Caco-2 (cell line): ENCODE measurements at places on chromosomes 13 and 19. TPM values are rescaled to one million over a fixed set of nuclear protein-coding genes. Genes with fewer than 3 reads are reported as not detected.

ZNF544 gene
- 48.7 and 53.8 TPM in 2 replicates for total RNA-seq

NKG7 gene
- total RNA-seq, result not detected in 2 replicates

ATXN8OS gene
- total RNA-seq, result not detected in 2 replicates

DNA sequence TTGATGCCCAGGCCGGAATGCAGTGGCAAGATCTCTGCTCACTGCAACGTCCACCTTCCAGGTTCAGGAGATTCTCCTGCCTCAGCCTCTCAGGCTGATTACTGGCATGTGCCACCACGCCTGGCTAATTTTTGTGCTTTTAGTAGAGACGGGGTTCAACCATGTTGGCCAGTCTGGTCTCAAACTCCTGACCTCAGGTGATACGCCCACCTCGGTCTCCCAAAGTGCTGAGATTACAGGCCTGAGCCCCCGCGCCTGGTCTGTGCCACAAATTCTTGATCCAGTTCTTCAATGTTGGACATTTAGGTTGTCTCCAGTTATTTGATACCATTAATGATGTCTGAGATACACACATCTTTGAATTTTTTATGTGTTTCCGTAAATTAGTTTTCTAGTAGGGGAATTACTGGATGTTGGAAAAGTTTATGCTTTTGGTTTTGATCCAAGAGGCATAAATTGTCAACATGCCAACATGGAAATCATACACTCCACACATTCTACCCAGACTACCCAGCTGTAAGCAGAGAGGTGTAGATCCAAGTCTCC, 525 bp upstream of the COG3 start:
- DNase-seq, result no peak

DNA sequence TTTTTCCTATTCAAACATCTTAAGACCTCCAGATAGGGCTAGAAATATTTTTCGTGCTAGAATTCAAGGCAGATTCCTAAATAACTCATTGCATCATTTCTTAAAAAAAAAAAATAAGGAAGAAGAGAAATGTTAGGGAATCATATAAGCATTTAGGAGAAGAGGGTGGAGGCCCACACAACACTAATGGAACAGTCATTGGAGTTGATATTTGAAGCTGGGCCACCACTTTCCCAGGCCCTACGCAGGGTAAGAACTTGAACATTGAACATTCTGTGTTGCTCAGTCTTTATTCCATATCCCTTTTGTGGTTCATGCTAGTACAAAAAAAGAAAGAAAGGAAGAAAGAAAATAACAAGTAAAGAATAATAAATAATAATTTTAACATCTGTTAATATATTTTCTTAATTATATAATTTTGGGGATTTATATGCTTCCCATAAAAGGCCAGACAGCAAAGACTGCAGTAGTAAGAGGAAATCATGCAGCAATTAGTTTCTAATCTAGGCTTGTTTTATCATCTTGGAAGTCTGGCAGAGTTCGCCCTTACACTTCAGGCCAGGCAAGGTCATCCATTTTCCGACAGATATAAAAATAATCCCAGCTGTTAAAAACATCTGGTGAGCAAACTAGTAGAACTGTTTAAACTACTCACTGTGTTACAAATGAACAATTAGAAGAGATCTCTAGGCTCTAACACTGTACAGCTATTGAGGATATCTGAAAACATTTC, 127.7 kb downstream of the FRY start:
- no peak for DNase-seq

GRCh38 chr13:98916403-98916802, 61.5 kb downstream of the DOCK9 start:
- DNase-seq, result no peak

- DNase-seq, result no peak
Observed at GRCh38 chr13:99378985-99379733, 72.0 kb upstream of the GPR183 start.

DNA sequence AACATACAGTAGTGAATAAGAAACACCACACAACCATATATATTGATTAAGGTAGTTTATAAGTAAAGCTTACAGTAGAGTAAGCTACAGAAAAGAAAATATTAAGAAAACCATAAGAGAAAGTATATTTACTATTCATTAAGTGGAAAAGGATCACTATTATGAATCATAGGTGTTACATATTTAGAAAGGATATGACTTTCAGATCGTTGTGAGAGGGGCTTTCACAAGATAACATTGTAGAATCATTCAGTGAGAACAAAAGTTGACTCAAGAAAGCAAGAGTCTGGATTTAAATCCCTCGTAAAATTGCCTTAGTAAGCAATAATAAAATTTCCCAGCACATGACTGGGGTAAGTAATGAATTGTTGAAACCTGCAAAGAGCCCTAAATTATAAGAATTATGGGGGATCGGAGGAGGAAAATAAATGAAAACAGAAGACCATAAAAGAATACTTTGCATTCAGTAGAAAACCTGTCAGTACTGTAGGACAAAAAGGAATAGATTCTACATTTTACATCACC, 6.0 kb downstream of the UFM1 start:
- no peak for DNase-seq
